Dorsolateral prefrontal cortex (tissue), 122 donors: ENCODE measurements at places on chromosomes 1 and 21.

DNA sequence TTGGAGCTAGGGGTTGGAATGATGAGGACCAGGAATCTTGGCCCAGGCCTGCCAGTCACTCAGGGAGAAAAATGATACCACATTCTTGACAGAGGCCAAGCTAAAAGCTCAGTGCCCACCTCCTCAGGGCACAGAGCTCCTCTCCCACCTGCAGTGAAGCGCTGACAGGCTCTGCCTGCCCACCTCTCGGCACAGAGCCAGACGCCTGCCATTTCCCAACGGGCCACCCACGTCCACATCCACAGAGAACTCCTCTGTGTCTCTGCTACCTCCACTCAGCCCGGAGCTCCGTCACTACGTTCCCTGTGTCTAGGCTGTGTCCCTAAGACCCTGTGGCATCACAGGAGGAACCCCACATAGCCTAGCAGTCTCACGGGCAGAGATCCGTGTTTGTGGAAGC lies 60.8 kb downstream of the MRPL37 start:
- DNase-seq = no peak

GRCh38 chr1:99843760-99844159 lies 6.4 kb upstream of the AGL start:
- no peak for DNase-seq

DNA sequence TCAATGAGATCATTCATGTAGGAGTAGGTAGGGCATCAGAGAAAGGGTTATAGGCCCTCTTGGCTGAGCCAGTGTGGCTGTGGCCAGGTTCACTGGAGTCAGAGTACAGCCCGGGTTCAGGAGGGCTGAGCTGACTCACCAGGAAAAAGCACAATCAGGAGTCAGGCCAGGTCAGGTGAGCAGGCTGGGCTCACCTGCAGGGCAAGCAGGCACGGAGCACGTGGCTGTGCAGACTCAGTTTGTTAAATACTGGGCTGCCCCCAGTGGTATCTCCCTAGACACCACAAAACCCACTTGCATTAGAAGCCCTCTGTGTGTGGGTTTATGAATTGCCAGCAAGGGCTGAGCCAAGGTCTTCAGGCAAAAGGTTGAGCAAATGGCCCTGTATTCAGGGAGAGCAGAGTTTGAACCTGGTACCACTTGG lies 122.1 kb upstream of the SERBP1 start:
- no peak for DNase-seq

- no peak for DNase-seq
Observed at GRCh38 chr1:23736437-23737134, 6.7 kb upstream of the ELOA start.

DNA sequence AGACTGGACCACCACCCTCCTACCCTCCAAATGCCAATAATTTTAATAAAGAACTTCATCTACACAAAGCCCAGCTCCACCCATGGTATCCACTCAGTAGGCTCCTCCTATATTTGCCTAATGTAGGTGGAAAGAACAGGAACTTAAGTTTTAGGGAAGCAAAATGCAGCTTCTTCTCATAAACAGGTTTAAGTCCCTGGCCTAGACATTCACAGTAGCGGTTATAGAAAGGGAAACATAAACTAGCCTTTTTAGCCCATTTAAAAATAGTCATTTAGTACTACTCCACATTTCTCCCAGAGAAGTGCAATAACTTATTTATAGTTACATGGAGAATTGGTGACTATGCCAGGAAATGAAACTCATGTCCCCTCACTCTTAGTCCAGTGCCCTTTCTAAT lies 56.6 kb upstream of the CPLANE2 start:
- DNase-seq = no peak

DNA sequence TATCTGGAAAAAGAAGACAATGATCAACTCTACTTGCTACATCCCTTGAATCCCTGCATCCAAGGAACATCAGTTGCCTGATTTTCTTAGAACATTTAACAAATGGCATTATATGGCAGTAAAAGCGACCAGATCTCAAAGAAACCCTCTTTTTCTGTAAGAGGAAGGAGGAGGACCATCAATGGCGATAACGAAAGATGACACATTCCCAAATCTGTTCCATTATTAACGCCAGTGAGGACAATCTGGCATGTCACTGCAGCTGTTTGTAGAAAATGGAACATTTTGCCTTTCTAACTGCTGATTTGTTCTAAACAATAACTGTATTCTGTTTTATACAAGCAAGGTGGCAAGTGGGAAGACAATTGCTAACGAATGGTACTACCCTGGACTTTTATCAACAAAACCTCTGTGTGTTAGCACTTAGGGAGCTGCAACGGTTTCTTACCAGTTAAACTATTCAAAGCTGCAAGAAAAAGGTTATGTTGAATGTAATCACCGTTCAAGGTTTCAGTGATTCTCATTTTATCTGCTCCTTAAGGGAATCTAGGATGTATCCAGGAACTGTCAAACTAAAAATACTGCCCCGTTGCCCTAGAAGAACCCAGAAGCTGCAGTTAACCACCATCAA lies 251.9 kb downstream of the SDCCAG8 start:
- no peak for DNase-seq

DNA sequence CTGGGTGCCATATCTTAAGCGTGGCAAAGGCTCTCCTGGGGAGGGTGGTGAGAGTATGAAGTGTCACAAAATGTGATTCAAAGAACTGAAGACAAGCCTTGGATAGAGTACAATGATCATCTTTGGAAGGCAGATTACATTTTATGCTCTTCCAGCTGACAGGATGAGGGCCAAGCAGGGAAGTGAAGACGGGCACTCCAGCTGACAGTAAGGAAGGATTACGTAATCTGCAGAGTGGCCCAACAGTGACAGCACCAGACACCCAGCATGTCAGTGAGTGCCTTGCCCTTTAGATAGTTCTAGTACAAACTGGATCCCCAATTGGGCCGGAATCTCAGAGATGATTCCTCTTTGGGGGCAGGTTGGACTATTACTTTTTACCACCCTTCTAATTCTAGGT lies 52.7 kb downstream of the UBE2T start:
- no peak for DNase-seq
